ENCODE measurements at places on chromosomes 11 and 22. TPM values are rescaled to one million over a fixed set of nuclear protein-coding genes. Genes with fewer than 3 reads are reported as not detected.

GRCh38 chr11:69368119-69368880 lies 74.3 kb downstream of the MYEOV start:
- no peak for DNase-seq

The CKAP5 gene
- total RNA-seq: 26.9 TPM

DNA sequence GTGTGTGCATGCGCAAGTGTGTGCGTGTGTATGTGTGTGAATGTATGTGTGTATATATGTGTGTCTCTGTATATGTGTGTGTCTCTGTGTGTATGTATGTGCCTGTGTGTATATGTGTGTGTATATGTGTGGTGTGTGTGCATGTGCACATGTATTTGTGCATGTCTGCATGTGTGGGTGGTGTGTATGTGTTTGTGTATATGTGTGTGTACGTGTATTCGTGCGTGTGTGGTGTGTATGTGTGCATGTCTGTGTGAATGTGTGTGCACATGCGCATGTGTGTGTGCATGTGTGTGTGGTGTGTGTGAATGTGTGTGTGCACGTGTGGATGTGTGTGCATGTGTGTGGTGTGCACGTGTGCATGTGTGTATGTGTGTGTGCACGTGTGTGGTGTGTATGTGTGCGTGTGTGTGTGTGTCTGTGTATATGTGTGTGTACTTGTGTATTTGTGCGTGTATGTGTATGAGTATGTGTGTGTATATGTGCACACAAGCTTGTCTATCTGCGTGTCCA lies 71.4 kb downstream of the SCN3B start:
- no peak for DNase-seq

The OR4A47 gene
- total RNA-seq: not detected

The HINFP gene
- total RNA-seq: 20.5 TPM

All from CD4-positive, alpha-beta T cell (primary cell).